ENCODE measurements at places on chromosomes 11 and 22.

DNA sequence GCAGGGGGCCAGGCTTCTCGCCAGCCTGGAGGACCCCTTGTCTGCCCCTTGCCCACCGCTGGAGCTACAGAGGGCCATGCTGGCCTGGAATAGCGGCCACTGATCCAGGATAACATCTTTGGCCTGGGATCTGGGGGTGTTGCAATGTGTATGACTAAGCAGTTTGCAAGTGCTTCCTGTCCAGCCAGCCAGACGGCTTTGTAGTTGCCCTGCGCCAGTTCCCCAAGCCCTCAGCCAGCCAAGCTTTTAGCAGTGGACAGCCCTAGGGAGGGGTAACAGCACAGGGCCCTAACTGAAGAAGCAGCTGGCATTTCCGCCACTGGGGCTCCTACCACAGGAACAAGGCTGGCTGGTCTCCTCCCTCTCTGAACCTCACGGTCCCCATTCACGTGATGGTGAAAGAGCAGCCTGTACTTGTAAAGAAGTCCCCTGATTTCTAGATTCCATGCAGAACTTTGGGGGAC is 32.1 kb downstream of the UQCR10 start:
- peak; percentile 90 for DNase-seq

DNA sequence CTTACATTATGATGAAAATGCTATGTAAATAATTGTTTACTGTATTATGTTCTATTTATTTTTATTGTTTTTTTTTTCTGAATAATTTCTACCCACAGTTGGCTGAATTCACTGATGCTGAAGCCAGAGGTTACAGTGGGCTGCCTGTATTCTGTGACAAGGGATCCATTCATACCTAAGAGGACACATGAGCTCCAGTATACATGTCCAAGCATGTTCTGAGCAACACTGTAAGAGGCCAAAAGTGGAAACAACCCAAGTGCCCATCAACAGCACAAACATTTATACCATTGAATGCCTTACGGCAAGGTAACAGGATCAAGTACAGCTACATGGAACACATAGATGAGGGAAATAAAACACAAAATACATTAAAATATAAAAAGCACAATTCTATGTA is 1.4 kb upstream of the SRSF8 start:
- no peak for DNase-seq

GRCh38 chr11:99555486-99555885 is 534.7 kb downstream of the CNTN5 start:
- no peak for DNase-seq

DNA sequence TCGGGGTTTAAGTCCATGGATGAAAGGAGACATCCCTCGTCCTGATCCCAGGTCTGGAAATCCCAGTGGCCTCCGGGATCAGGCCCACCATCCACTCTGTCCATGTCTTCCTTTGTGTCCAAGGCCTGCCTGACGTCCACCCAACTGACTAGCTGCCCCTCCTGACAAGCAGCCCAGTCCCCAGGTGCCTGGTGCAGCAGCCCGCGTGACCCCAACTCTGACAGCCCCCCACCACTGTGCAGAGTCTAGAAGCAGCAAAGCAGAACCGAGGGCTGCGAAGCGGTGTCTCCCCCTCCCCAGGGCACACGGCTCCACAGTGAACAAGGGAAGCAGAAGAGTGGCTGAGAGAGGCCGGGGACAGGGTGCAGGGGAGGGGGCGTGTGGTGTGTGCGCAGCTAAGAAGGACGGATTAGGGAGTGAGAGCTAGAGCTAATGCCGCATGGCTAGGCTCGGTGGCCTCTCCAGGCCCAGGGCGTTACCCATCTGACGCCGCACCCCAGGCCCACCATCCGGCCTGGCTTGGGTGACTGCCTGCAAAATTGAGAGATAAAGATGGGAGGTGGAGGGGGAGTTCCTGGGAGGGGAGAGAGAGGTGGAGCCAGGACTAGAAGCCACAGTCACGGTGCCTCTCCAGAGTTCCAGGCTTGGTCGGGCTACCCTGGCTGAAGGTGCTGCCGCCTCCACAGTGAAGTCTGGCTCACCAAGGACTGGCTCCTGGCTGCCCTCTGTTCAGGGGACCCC is 16.6 kb upstream of the BAIAP2L2 start:
- DNase-seq, result no peak

DNA sequence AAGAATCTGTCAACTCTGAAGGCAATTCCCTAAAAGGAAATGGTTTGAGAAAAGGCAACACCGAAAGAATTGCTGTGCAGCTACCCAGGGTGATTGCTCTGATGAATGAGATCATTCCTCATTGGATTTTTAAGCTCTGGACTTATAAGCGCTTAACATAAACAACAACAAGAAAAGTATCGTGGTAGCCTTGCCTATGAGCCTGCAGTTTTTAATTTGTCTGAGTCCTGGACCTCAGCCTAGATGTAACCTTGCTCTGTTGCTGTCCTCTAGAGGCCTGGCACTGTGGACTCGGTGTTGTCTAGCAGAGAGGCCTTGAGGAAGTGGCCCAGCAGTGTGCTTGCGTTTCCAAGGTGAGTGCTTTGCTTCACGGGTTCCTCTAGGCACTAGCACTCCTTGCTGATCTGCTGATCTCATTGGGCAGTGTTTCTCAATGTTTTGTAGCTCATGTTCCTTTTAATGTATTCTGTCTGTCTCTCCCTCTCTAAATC is 20.4 kb downstream of the CCDC81 start:
- no peak for DNase-seq

GRCh38 chr22:39674536-39674935 is 104.0 kb downstream of the CACNA1I start:
- DNase-seq, result no peak

GRCh38 chr22:50317178-50317577 is 9.6 kb downstream of the DENND6B start:
- no peak for DNase-seq

DNA sequence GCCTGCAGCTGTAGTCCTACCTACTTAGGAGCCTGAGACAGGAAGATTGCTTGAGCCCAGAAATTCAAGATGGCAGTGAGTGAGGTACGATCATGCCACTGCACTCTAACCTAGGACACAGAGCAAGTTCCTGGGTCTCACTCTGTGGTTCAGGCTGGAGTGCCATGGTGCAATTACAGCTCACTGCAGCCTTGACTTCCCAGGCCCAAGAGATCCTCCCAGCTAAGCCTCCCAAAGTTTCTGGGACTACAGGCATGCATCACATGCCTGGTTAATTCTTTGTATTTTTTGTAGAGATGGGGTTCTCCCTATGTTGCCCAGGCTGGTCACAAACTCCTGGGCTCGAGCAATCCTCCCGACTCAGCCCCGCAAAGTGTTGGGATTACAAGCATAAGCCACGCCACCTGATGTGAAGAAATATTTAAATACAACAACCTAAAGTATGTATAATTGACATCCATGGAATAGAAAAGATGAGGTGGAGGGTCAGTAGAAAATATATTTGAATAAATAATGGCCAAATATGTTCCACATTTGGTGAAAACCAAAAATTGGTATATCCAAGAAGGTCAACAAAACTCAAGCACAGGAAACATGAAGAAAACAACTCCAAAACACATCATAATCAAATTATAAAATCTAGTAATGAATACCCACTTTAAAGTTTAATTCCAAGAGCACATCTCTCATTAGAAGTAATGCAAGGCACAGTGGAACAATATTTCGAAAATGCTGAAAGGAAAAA is 47.9 kb upstream of the IGLL5 start:
- no peak for DNase-seq

DNA sequence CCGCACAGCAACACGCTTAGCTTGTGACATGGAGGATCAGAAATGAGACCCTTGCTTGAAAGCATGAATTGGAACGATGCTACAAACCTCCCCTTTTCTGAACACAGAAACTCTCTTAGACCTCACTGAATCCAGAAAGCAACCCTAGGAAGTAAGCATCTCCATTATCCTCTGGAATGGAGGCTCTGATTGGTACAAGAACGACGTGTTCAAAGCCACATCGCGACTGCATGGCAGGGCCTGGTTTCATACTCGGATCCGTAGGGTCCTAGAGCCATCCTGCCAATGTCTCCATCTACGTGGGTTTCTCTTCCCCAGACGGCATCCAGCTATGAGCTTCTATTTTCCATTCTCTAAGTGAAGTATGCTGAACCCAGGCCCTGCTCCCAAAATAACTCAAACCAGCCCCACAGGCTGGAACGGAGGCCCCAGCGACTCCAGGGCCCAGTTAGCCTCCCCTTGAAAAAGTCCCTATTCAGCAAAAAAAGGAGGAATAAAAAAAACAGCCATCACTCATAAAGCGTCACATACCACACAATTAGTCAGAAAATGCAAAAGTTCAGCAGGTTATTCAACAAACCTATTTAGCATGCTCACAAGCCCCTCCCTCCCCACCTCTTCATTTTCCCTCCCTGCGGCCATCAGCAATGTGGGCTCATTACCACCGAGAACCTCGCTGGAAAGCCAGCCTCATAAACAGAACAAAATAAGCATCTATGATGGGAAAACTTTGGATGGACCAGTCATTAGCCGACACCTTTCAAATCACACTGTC is 7.1 kb upstream of the MN1 start:
- no peak for DNase-seq

DNA sequence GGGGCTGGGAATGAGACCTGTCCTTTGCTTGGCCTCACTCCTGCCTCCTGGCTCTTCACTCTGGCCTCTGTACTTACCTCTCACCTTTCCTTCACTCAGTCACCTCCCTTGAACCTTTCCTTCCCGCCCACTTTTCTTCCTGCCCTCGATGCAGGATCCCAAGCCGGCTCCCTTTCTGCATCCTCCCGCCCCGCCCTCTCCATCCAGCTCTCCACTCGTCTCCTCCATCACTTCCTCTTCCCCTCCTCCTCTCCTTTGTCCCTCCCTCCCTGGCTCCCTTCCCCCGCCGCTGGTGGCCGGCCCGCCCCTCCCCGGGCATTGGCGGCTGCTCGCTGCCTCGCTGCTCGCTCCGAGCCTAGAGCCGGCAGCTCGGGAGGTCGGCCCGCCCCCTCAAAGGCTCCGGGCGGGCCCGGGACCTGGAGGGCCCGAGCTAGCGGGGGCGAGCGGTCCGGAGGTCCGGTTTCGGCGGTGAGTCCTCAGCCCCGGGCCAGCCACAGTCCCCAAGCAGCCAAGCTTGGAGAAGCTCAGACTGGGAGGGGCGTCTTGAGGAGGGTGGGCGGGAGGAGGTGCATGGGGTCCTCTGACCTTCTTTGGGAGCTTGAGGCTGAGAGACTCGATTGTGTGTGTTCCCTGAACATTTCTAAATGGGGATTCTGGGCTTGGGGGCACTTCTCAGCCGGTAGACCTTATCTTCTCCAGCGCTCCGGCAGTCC is 13.8 kb downstream of the PHLDB1 start:
- peak; percentile 92 for DNase-seq

DNA sequence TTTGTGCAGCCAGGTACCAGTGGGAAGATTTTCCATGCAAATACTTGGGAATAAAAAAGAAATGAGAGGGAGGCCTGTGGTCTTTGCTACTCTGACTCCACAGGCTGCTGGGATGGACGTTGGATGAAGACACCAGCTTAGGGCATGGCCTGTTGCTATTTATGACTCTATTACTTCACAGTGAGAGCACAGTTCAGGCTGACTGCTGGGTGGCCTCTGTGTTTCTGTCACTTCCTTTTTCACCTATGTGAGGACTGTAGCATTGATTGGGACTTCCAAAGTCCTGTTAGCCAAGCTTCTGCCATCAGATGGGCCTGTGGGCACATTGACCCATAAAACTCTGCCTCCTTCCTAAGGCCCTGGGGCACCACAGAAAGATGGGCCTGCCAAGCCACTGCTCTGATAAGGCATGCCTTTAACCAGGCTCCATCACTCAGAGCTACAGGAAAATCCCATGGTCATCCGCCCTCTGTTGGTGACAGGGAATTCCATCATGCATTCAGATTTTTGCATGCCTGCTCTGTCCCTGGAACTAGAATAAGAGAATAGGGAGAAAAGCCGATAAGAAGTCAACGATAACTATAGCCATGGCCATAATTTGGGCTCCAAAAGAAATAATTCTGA is 64.6 kb downstream of the KCNJ1 start:
- no peak for DNase-seq

- no peak for DNase-seq
These were observed 497.4 kb downstream of the ETS1 start for GRCh38 chr11:128089962-128090361.

- DNase-seq, result no peak
These were observed 2.5 kb downstream of the RHBDD3 start for GRCh38 chr22:29265305-29265704.

DNA sequence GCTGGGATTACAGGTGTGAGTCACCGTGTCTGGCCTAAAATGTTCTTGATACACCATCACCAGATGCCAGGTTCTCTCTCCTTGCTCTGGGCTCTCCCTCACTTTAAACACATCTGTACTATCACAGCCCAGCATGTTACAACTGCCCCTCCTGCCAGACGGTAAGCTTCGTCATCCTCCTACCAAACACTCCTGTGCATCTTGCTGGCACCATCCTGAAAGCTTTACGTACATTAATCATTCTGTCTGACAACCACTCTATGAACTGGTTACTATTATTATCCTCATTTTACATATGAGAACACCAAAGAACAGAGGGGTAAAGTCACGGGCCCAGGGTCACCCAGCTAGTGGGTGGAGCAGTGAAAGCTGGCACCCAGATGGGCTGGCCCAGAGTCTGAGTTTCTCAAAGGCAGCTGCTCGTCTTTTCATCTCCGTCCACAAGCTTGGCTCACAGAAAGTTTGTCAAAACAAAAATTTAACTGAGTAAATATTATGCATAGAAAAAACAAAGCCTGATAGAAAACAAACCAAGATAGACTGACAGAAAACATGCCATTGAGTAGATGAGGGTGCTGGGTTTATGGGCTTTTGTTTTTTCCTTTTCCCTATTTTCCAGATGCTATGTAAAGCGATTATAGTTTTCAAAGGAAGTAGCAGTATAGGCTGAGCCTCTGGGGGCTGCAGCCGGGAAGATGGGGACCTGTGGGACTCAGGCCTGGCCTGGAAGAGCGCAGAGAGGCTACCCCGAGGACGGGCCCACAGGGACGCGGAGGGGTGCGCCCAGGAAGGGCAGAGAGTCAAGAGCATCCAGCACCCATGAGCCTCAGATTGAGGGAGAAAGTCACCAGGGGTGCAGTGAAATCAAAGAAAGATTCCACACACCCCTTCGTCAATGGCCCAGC is 9.5 kb downstream of the PLA2G6 start:
- no peak for DNase-seq

DNA sequence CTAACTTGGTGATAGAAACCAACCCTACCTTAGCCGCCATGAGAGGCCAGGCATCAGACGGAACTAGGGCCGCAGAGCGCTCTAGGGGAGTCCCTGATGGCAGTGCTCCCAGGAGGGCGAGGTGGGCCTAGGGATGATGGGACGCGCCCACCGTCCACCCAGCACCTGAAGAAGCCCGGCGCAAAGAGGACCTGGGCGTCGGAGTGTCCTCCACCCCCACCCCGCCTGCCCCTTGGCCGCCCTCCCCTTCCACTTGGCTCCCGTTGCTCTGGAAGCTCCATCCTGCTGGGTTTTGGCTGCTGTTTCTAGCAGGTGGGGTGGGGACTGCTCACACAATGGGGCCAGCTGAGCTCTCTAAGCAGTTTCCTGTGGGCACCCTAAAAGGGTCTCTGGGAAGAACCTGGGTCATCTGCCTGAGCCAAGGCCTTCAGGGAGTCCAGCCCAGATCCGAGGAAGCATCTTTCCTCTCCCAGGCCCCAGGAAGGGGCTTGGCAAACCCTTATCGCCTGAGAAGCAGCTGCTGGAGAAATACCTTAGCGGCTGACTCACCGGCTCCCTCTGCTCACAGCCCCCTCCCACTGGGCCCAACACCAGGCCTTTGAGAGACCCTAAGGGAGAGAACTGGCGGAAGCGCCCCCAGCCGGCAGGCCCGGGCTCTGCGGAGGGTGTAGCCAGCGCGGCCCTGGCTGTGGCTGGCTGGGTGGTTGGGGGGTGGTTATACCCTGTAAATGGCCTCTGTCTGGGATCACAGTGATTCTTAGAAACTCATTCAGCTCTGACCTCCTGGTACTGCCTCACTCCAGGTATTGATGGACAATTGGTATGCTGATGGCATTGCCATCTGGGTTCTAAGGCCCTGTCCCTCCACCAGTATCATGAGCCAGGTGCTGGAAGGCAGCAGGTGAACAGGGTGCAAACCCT is 19.3 kb downstream of the CREB3L1 start:
- DNase-seq, result peak; percentile 78

Measured in left ventricle myocardium superior (tissue), 1 donor.